ENCODE measurements at places on chromosomes 1 and 21.

DNA sequence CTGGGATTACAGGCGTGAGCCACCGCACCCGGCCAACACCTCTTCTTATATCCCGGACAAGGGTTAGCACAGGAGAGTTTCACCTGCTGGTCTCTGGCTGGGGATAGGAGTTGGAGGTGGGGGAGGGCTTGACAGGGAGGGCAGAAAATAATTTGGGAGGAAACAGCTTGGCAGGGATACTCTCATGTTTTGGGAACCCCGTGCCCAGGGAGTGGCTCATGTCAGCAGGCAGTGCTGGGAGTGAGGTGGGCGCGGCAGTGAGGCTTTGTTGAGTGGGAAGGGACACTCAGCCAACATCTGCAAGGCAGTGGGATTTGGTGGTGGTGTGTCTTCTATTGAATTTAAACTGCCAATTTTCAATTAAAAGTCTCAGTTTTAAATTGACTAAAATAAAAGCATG lies 1.1 kb upstream of the THEM5 start:
- no peak for DNase-seq

DNA sequence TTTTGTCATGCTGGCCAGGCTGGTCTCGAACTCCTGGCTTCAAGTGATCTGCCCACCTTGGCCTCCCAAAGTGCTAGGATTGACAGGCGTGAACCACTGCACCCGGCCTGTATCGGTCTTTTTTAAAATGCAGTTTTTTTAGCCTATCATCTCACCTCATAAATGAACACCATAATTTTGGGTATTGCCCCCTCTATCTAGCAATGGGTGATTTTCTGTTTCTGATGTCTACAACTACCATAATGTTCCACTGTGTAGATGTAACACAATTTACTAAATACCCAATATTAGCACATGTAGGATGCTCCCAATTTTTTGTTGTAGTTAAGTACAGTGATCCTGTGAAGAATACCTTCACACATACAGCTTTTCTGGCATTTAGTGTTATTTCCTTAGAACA lies 2.0 kb upstream of the CAMTA1 start:
- DNase-seq = no peak

- DNase-seq = no peak
Measured at GRCh38 chr1:33867684-33868083, 3.8 kb downstream of the HMGB4 start.

GRCh38 chr1:109873278-109874175 lies 37.1 kb upstream of the CSF1 start:
- no peak for DNase-seq

DNA sequence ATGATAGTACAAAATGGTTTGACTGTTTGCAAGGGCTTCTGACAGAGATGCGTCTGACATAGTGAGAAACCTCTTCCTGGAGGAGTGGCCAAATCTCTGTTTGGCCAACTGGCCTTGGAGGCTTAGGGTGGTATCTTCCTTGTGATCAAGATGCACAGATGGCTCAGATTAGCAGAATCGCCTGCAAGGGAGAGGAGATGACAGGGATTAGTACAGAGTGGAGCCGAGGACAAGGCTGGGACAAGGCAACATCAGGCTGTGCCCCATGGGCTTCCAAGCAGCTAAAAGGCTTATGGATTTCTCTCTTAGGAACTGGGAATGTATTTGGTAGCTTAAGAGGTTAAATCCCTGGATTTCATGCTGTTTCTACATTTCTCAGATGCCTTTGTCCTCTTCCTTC lies 379.1 kb downstream of the SIPA1L2 start:
- DNase-seq = peak; percentile 18

- DNase-seq = peak; percentile 90
Measured at GRCh38 chr1:109499661-109500536, 6.0 kb downstream of the CYB561D1 start.

- DNase-seq = no peak
Measured at GRCh38 chr1:235781807-235782206, 84.9 kb downstream of the LYST start.

- DNase-seq = no peak
Measured at GRCh38 chr1:15650433-15650832, 33.2 kb downstream of the DDI2 start.

DNA sequence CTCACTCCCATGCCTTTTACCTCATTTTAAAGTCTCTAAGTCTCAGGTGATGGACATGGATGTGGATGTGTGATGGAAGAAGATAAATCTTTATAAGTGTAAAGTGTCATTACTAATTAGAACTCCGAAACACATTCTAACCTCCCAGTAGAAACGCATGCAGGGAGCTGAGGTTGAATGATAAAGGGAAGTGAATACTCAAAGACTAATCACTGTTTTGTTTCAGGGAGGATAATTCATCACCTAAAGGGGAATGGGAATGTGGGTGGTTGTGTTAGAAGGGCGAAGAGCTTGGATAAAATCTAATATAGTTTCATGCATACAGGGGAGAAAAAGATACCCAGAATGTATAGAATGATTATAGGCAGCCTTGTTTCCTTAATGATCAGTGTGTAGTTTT lies 12.5 kb downstream of the NCAM2 start:
- peak; percentile 49 for DNase-seq

GRCh38 chr1:194658090-194658439 lies 1471.7 kb upstream of the B3GALT2 start:
- DNase-seq = no peak

DNA sequence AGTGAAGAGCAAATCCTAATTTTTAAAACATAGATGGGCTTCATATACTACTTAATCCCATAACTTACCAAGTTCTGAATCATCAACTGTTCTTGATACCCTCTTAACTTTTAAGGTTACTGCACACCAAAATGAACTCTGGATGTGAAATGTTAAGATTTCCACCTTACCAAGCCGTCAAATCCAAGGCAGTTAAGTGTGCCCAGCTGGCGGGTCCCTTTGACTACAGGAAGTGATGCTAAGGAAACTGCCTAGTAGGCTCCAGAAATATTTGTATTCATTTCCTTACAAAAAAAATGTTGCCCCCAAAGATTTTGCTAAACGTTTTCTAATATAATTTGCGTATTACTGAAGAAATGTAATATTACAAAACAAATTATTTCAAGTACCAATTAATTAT lies 10.7 kb downstream of the NRIP1 start:
- DNase-seq = no peak

DNA sequence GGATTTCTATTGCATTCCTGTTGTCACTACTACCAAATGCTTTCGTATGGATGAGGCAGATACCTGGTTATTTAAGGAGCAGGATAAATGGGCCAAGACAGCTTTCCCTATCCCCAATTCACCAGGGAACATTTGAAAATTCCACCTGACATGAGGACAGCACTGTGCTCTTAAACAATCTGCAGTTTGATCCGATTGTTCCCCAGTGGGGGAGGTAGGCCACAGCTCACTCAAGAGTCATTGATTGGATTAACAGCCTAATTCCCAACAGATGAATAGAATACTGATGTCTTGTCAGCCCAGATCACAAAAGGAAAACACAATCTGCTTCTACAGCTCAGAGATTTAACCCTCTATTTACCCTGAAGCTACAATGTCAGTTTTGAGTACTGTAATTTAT lies 123.9 kb downstream of the LHX4 start:
- peak; percentile 33 for DNase-seq

- DNase-seq = no peak
Measured at GRCh38 chr1:10935246-10935645, 77.2 kb upstream of the TARDBP start.

- DNase-seq = no peak
Measured at GRCh38 chr1:21926814-21927532, 10.1 kb downstream of the HSPG2 start.

DNA sequence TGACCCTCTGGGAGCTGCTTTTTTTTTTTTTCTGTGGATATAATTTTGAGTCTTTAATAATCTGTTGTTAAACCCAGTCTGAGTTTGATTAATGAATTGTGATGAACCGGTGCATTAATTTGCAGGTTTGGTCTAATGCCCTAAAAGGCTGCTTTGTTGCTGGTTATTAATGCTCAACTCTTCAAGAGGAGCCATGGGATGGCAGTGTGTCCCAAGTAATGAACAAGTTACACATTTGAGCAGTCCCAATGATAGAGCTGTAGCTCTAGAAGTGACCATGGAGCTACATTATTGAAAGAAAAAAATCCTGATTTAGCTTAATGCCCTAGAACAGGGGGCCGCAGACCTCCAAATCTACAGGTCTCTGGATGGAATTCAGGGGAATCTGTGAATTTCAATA lies 53.1 kb downstream of the RWDD3 start:
- DNase-seq = peak; percentile 23

GRCh38 chr1:64488862-64489261 lies 18.9 kb downstream of the CACHD1 start:
- no peak for DNase-seq
